Astrocyte of the cerebellum (primary cell): ENCODE measurements at places on chromosomes 6 and 20.

GRCh38 chr6:21188505-21189223 is 404.9 kb upstream of the SOX4 start:
- no peak for DNase-seq

DNA sequence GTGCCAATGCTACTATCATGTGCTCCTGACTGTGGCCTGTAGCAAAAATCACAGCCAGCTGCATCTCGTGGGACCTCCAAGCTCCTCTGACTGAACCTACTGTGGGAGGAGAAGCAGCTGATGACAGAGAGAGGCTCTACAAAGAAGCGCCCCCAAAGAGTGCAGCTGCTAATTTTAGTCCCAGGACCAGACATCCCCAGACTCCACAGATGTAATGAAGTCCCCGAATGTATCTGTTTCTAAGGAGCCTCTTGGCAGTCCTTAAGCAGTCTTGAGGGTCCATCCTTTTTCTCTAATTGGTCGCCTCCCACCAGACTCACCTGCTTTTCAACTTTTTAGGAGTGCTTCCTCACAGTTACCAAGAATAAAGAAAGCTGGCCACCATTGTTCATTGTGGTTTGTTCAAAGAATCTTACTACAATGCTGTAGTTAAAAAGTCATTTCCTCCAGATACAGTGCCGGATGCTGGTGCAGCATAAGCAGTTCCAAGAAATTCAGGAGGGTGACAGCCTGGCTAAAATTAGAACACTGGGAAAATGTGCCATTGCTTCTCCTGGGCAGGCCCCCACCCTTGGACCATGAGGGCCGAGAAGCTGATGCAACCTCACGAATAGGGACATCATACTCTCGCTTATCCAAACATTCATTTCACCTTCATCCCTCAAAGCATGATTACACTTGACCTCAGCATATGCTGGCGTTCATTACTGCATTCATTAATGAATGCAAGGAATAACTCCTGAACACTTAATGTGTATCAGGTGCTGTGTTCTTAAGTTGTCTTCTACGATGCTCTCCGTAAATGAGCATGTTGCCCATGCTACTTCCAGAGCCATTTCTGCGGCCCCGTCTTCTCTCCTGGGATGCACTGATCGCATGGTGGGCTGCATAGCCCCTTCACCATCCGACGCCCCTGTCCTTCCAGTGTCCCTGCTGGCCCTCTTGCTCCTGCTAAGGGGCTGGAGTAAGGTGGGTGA is 66.4 kb downstream of the LY86 start:
- DNase-seq: no peak

DNA sequence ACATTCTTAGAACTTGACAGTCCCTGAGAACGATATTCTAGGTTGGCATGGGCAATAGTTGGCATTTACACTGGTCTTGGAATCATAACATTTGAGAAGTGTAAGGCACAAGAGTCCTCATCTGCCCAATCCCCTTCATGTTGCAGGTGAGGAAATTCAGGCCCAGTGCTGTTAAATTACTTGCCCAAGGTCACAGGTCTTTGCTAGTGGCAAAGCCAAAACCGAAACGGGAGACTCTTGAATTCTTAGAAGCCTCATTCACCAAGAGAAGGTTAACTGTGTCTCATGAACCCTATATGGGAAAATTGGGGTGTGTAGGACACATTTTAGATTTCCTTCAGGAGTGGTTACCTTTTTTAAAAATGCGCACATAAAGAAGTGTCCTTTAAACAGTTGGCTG is 7.2 kb downstream of the E2F3 start:
- DNase-seq: no peak

DNA sequence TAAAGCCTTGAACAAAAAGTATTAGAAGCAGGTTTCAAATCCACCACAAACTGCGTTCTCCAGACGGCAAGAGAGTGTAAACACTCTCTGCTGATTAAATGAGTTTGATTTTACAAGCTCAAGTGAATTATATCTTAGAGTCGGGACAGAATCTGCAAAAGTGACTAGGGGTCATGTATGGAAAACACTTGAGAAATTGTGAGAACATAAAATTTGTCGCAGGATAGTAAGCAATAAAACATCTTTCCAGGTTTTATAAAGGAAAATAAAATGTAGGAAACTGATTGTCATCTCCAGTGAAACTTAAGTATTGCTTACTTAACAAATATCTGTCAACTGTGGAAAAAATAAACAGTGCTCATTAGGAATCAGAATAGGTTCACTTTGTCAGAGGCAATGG is 374.2 kb downstream of the ARHGAP18 start:
- DNase-seq: no peak

DNA sequence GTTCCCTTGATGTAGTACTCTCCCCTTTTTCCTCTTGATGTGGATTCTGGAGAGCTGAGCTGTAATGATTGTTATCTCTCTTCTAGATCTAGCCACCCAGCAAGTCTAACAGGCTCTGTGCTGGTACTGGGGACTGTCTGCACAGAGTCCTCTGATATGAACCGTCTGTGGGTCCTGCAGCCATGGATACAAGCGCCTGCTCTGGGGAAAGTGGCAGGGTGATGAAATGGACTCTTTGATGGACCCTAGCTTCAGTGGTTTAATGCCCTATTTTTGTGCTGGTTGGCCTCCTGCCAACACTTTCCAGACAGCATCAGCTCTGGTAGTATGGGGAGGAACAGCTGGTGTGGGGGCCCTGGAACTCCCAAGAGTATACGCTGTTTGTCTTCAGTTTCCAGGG is 216.3 kb downstream of the ADGRG6 start:
- no peak for DNase-seq

GRCh38 chr6:69542494-69542893 is 254.3 kb downstream of the LMBRD1 start:
- no peak for DNase-seq

DNA sequence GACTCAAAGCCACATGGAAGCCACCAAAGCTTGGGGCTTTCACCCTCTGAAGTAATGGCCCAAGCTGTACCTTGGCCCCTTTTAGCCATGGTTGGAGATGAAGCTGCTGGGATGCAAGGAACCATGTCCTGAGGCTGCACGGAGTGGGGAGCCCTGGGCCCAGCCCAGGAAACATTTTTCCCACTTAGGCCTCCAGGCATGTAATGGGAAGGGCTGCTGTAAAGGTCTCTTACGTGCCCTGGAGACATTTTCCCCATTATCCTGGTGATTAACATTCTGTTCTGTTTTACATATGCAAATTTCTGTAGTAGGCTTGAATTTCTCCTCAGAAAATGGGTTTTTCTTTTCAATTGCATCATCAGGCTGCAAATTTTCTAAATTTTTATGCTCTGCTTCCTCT is 558.2 kb downstream of the EYS start:
- no peak for DNase-seq

DNA sequence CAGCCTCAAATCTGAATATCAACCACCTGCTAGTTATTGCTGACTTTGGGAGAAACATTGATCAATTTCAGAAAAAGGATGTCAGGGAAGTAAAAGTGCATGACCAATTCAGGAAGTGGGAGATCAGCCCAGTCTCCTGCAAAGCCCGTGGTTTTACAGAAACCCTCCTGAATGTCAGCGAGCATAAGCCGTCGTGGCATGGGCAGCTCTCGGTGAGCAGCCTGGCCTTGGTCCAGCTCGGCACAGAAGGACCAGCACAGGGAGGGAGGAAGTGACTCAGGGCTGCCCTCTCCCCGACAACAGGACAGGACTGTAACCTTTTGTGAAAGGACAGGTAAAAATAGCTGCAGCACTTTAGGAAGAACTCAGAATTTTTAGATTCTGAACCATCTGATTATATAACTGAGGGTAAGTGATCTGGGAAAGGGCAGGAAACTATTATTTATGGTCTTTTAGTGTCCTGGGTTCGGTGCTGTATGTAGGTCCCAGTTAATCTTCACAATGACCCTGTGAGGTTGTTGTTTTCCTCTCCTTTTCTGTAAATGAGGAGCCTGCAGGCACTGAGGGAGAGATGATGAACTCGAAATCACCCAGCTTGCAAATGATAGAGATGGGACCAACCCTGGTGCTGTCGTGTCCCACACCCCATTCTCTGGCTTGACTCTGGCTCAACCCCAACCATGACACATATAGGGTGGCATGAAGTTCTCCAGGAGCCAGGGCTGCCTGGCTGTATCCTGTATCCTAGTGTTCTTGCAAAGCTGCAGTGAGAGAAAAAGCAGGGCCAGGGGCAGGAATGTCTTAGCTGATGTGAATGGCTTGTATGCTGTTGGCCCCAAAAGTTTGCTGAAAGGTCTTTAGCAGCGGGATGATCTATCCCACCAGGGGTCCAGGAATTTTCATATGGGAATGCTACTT is 37.6 kb downstream of the NRN1 start:
- peak; percentile 19 for DNase-seq

- DNase-seq: peak; percentile 23
These were observed 39.0 kb downstream of the AIG1 start for GRCh38 chr6:143099647-143100046.

DNA sequence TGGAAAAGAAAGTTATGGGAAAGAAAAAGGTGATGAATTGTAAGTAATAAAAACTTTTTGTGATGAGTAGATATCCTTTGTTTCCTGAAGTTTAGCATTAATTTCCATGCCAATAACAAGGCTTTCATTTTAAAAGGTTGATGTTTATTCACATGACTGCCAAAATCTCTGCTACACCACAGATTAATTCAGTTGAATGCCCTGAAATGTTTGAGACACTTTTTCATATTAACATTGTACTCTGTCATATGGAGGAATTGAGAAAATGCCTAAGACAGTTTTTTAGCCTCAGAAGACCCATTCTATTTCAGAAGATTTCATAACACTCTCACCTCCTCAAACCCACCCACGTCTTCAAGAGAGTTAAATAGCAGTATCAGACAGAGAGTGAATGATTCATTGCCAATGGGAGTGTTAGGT is 115.5 kb downstream of the ADGRG6 start:
- peak; percentile 57 for DNase-seq

DNA sequence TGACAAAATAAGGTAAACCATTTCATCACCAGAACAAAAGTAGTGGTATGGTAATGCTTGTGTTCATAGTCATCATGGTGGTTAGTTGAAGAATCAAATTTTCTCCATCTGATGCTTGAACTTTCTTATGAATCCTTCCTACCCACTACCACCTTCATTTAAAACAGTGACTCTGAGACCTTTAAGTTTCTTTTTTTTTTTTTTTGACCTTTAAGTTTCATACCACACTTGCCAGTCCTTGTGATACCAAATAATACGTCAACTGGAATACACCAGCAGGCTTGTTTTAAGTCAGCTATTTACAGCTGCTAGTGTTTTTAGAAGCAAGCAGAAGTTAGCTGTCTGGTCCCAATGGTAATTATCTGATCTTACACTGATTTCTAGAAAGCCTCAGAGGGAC is 413.4 kb upstream of the SOX4 start:
- no peak for DNase-seq

DNA sequence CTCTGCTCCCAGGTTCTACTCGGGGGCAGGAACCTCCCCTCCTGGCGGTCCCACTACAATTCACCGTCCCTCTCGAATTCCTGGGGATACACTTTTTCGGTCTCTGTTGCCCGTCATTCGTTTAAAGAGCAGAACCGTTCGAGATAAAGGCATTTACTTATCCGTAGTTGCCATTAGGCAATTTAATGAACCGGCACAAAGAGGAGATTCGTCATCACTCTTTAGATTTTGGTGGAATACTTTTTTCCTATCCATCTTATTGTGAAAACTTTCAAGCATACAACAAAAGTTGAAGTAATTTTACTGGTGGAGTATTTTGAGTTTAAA is 1.2 kb upstream of the CD24 start:
- DNase-seq: no peak

- no peak for DNase-seq
These were observed 33.4 kb downstream of the TNXB start for GRCh38 chr6:32075781-32076180.

GRCh38 chr6:107578642-107579341 is 88.9 kb downstream of the SOBP start:
- DNase-seq: no peak

- no peak for DNase-seq
These were observed 36.9 kb upstream of the BLCAP start for GRCh38 chr20:37564388-37565133.

GRCh38 chr6:135935941-135936601 is 84.6 kb downstream of the PDE7B start:
- no peak for DNase-seq

DNA sequence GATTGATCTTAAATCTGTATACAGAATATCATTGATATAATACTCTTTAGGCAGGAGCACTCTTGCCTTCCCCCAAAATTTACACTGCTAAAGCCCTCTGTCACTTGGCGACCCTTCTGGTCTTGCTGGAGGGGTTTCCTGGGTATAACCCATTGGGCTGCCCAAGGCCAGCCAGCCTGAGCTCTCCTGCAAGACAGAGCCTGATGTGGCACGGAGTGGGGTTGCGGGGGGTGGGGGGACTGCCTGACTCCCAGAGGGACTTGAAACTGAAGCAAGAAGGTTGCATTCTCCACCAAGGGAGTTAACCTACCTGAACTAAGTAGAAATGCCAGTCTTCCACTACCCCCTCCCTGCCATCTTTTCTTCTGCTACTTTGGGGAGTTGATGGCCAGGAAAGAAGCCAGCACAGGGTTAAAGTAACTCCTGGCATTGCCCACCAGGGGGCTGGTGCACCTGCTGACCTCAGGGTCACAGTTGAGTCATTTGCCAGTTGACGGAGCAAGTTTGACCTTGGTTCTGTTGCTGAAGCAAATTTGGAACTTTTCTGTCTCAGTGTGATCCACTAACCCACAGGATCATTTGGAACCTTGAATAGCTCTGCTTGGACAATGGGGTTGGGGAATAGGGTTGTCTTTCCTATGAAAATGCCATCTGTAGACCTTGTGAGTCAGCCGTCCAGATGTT is 79.4 kb downstream of the ASXL1 start:
- DNase-seq: no peak

DNA sequence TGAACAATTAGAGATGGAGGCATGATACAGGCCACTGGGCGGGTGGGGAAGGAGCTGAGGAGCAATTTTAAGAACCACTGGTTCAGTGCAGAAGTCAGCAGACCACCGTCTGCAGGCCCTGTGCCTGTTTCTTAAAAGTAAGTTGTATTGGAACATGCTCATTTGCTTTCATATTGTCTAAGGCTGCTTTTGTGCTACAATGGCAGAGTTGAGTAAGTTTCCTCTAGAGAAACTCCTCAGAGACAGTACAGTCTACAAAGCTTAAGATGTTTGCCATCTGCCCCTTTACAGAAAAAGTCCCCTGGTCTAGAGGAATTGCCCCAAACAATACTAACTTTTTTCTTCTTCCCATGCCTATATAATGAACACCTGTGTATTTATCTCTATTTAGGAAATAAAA is 28.5 kb upstream of the UBE2J1 start:
- DNase-seq: no peak

GRCh38 chr6:147207351-147207750 is 3.1 kb downstream of the STXBP5 start:
- DNase-seq: no peak

- no peak for DNase-seq
These were observed 22.5 kb upstream of the IRAK1BP1 start for GRCh38 chr6:78844899-78845298.

DNA sequence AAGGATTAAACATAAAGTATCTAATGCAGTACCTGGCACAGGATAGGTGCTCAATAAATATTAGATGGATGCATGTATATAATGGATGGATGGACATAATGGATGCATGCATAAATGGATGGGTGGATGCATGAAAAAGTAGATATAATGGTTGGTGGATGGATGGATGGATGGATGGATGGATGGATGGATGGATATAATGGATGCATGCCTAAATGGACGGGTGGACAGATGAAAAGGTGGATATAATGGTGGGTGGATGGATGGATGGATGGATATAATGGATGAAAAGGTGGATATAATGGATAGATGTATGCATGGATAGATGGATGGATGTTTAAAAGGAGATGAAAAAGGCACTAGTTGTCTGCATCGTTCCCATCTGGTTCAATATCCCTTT is 26.0 kb downstream of the TFEB start:
- no peak for DNase-seq

- no peak for DNase-seq
These were observed 512.8 kb downstream of the MAFB start for GRCh38 chr20:40176098-40176841.

- DNase-seq: no peak
These were observed 2.9 kb upstream of the MYLK2 start for GRCh38 chr20:31816221-31816620.
